Liver (tissue), 10 donors: ENCODE measurements at places on chromosomes 2 and 18. TPM values are rescaled to one million over a fixed set of nuclear protein-coding genes. Genes with fewer than 3 reads are reported as not detected.

DNA sequence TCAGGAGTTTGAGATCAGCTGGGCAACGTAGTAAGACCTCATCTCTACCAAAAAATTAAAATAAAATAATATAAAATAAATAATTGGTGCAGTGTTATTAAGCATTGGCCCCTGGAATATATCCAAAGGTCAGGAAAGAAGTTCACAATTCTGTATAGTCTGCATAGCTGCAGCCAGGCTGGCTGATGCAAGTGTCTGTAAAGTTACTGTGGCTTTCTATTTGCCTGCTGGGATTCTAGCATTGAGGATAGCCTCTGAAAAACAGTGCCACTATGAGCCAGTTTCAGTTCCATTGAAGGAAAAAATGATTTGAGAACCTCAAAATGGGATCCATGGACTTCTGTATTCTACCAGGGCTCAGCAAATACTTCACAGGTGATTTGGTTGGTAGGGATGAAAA lies 208.6 kb downstream of the PARD3B start:
- no peak for DNase-seq

- no peak for DNase-seq
These were observed 86.1 kb downstream of the GBX2 start for GRCh38 chr2:236082061-236082460.

DNA sequence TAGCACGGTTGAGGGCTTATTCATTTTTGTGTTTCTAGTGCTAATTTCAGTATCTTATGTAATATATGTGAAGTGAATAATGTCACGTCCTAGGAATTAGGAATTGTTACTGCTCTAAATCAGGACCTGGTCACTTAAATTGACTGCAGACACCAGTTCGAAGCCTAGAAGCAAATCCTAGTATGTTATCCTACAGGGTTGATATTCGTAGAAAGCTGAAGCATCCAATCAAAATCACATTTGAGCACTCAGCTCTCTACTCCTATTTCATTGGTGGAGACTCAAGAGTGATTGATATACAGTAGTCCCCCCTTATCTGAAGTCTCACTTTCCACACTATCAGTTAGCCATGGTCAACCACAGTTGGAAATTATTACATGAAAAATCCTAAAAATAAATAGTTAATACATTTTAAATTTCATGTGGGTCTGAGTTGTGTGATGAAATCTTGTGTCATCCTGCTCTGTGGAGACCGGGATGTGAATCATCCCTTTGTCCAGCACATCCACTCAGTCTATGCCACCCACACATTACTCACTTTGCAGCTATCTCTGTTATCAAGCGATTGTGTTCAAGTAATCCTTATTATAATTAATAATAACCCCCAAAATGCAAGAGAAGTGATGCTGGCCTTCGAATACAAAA lies 35.2 kb upstream of the SCN9A start:
- no peak for DNase-seq

DNA sequence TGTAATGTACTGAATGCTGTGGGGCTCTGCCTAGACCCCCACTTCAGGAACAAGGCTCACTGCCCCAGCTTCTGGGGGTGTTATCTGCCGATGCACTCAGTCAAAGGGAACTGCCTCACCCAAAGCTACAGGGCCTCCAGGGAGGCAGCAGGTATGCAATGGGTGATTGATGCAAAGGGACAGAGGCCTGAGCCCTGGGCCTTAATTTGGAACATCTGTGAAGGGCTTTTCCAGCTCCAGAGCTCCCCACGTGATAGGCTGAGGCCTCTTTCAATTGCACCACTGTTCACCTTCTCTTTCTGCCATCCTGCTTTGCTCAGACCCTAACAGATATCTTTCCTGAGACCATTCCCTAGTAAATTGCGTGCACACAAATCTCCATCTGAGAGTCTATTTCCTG lies 131.0 kb downstream of the ATL2 start:
- DNase-seq, result no peak

GRCh38 chr2:151916632-151917031 lies 88.4 kb upstream of the ARL5A start:
- DNase-seq, result no peak

- peak; percentile 41 for DNase-seq
These were observed 135.8 kb downstream of the SH3RF3 start for GRCh38 chr2:109264595-109265328.

GRCh38 chr2:58133395-58133794 lies 86.8 kb downstream of the VRK2 start:
- no peak for DNase-seq

Gene AGXT
- polyA plus RNA-seq, result 1,572 TPM

- DNase-seq, result no peak
These were observed 56.8 kb upstream of the SPAG16 start for GRCh38 chr2:213227458-213227857.

DNA sequence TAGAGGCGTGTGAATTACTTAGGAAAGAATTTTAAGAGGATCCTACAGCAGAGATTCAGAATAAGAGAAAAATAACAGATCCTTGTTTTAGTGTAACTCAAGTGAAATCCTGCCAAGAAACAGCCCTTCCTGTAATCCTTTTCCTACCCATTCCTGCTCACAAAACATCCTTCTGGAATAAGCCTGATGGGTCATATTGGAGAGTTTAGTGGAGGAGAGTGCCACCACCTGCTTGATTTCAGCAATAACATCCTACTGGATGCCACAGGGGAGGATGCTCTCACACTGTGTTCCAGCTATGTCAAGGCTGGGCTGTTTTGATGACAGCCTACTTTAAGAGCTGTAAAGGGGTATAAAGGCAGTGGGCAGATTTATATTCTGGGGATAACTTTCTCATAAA lies 54.8 kb upstream of the CCDC178 start:
- DNase-seq, result no peak
